ENCODE measurements at places on chromosomes 13 and 19.

DNA sequence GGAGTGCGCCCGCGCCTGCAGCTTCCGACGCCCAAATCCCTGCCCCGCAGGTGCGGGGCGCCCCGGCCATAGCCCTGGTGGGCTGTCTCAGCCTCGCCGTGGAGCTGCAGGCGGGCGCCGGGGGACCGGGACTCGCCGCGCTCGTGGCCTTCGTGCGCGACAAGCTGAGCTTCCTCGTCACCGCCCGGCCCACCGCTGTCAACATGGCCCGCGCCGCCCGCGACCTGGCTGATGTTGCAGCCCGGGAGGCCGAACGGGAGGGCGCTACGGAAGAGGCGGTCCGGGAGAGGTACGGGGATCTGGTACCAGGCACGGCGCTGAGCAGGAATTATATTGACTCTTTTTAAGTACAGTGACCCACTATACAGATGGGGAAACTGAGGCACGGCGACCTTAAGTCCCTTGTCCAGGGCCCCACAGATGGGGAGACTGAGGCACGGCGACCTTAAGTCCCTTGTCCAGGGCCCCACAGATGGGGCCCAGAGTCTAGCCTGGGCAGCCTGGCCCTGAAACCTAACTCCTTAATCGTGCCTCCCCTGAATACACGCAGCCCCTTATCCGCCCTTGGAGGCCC, 586 bp downstream of the MRI1 start:
- no peak for DNase-seq

DNA sequence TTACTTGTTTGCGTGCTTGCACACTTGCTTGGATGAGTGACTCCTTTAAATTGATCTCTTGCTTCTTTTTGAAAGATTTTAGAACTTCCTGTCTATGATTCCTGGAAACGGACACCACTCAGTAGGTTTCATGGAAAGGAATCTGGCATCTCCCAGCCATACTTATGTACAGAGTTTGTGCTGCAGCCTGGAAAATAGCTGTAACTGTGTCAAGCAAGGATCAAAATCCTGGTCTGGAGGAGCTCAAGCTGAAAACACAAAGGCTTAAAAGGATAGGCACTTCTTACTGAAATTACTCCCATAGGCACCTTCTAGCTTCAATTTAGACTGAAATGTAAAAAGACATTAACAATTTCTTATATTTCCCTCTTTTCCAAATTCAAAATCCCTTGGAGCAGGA, 1.4 kb upstream of the FREM2 start:
- no peak for DNase-seq

DNA sequence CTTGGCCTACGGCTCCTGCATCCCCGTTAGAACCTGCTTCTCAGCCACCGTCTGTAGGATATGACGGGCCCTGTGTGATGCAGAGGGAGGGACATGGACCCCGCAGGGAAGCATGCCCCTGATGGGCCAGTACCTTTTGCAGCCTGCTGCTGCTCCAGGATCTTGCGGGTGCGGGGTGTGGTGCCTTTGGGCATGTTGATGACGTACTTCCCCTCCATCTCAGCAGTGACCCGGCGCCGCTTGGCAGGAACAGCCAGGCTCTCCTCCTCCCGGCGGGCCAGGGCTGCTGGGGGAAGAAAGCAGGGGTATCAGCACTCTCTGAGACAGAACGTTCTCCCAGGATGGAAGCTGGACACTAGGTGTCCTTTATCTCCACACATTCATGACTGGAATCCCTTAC, 22.0 kb downstream of the C19orf47 start:
- DNase-seq = no peak

- DNase-seq = no peak
These were observed 14.9 kb upstream of the GRTP1 start for GRCh38 chr13:113378825-113379224.

GRCh38 chr19:46393456-46394401, 19.6 kb downstream of the CCDC8 start:
- peak; percentile 65 for DNase-seq

GRCh38 chr13:76474966-76475365, 411.2 kb downstream of the KCTD12 start:
- DNase-seq = no peak

- DNase-seq = no peak
These were observed 548.7 kb downstream of the PCDH9 start for GRCh38 chr13:66681403-66681802.

GRCh38 chr19:41116261-41116660, 2.0 kb downstream of the CYP2F1 start:
- DNase-seq = peak; percentile 38

GRCh38 chr19:6772028-6772865, at the start of gene VAV1:
Gene VAV1 (plus strand): TSS chr19:6772708. CDS start chr19:6772808, 100 bp downstream.
- peak; percentile 61 for DNase-seq

- DNase-seq = no peak
These were observed 351.2 kb upstream of the ARGLU1 start for GRCh38 chr13:106919133-106919532.
